ENCODE measurements at places on chromosomes 2 and 18. TPM values are rescaled to one million over a fixed set of nuclear protein-coding genes. Genes with fewer than 3 reads are reported as not detected.

DNA sequence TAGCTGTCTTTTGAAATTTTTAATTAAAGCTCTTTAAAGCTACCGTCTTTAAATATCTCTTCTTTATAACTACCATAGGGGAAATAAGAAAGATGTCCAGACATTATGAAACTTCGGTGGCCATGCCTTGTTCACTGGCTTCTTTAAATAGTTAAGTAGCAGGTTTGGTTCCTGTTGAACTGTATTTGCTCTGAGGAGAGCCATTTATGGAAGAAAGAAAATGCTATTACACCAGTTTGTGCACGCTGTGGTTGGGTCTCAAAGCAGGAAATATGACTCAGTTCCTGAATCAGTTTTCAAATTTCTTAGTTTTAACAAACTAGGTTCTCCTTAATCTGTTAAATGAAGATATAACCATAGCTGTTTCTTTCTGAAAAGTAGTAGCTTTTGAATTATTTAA, 12.2 kb downstream of the ARPC2 start:
- DNase-seq = no peak

DNA sequence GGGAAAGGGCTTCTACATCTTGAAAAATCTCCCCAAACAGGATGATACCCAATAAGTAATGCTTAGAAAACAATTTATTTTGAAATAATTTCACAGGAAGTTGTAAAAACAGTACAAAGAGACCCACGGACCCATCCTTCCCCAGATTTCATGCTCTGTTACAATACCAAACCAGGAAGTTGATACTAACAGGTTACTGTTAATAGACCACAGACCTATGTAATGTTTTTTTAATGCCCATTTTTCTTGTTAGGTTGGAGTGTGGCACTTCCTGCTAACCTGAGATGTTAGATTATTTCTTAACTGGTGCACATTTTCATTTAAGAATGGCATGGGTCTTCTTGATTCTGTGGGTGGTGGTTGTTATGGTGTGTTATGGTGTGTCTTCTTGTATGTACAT, 21.4 kb upstream of the MGAT5 start:
- no peak for DNase-seq

DNA sequence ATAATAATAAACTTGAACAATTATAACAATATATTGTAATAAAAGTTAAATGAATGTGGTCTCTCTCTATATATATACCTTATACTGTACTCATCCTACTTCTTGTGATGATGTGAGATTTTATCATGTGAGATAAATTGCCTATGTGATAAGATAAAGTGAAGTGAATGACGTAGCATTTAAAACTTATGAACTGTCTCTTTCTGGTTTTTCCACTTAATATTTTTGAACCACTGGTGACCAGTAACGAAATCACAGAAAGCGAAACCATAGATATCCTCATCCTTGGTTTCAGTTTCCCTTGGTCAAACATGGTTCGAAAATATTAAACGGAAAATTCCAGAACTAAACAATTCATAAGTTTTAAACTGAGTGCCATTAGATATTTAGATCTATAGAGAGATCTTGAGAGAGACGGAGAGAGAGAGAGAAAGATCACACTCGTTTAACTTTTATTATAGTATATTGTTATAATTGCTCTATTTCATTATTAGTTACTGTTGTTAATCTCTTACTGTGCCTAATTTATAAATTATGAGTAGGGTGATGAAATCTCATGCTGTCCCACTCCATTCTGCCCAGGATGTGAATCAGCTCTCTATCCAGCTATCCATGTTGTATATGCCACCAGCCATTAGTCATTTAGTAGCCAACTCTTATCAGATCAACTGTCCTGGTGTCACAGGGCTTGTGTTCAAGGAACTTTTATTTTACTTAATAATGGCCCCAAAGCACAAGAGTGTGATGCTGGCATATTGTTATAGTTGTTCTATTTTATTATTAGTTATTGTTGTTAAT, 156.8 kb downstream of the THADA start:
- DNase-seq = no peak

Gene SULT1C4
- total RNA-seq = 5.1 TPM

DNA sequence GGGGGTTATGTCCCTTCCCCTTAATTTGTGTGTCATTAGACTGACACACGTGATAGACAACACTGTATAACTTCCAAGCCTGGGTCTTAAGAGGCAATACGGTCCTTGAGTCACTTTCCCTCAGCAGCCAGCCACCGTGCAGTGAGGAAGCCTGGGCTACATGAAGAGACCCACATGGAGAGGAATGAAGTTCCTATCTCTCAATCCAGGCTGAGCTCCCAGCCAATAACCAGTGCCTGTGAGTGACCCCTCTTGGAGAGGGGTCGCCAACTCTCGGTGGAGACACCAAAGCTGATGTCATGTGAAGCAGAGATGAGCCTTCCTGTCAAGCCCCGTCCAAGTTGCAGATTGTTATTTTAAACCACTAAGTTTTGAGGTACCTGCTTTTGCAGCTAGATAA, 5.7 kb upstream of the WDSUB1 start:
- DNase-seq = no peak

Gene SLC5A7
- not detected for total RNA-seq

- no peak for DNase-seq
These were observed 11.0 kb downstream of the FAM210A start for GRCh38 chr18:13715330-13715729.

DNA sequence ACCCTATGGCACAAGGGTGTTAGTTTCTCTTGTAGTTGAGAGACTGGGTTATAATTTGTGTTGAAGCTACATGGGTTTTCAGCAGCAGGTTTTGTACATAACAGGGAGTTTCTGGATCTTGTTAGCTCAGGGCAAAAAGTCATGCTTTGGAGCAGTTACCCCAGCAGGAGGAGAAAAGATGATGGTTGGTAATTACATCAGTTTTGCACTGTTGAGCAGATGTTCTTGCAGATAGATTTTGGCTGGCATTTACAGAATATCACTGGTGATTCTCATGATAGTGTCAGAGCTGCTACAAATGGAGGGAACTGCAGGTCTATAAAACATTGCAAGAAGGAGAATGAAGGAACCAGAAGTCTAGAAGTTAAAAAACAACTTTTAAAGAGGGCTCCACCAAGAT, 215.2 kb upstream of the ATP5MC3 start:
- DNase-seq = no peak

DNA sequence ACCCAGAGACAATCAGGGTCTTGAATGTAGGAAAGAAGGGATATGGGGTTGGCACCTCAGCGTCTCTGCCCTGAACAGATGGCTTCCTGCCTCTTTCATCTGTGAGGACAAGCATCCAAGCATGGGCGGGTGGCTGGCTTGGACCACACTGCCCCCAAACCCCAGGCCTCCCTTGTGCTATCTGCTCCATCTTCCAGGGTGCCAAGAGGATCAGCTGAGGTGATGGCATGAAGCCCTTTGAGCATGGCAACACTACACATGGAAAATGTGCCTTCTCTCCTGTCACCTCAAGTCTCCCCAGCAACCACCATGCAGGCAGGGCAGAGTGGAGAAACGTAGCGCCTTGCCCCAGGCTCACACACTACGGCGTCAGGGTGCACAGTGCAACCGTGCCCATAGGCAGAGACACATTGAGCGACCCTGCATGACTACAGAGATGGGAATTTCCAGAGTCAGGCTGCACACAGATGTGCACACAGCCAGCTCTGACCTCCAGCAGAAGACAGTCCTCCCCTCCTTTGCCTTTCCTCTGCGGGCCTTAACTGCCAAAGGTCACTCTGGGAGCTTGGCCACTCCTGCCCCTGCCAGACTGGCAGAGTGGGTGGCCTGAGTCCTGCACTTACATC, 1.5 kb downstream of the KCNIP3 start:
- DNase-seq = no peak

- DNase-seq = no peak
These were observed 55.9 kb downstream of the TTC21B start for GRCh38 chr2:165897726-165898125.

- no peak for DNase-seq
These were observed 108.2 kb downstream of the ZNF516 start for GRCh38 chr18:76386886-76387285.

Gene INPP5D
- not detected for total RNA-seq

- DNase-seq = no peak
These were observed 8.9 kb upstream of the LRRFIP1 start for GRCh38 chr2:237618449-237618848.

DNA sequence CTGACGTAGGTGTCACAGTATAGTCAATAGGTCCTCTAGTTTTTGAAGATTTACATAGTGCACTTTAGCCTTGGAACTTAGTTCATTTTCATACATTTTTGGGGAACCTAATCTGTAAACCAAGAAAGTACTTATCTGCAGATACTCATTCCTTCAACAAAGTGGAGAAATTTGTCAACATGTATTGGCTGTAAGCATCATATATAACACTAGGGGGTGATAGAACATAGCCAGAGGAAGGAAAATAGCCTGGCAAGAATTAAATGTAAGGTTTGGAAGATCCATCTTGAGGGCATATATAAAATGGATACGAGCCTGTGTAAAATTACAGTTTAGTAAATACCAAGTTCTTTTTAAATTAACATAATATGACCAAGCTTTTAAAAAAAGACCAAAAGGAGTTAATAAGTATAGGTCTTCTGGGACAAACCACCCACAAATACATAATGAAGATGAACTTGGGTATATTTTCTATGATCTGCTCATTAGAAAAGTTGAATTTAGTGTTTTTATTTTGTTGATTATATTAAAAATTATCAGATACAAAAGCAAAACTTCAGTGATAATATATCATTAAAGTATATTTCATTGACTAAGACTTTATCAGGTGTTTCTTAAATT, 18.2 kb downstream of the RPL37A start:
- no peak for DNase-seq

DNA sequence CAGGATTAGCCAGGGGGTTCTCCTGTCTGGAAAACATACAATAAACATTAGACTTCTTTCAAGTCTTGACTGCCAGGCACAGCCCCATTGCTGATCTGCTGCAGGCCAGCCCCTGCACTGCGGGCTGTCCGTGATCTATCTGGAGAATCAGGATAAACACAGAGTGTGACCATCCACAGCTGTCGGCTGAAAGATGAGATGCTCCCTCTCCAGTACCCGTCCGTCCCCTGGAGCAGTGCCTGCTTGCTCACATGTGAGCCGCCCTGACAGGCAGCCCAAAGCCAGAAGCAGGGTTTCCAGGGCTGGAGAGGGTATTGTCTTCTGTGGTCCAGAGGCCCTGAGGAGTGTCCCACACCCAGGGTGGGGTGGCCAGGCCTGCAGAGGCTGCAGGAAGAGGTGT, 46.1 kb upstream of the FOSL2 start:
- DNase-seq = no peak

- no peak for DNase-seq
These were observed 42.1 kb downstream of the BMP10 start for GRCh38 chr2:68828887-68829708.

Gene CXCR4
- 1.00 TPM for total RNA-seq

DNA sequence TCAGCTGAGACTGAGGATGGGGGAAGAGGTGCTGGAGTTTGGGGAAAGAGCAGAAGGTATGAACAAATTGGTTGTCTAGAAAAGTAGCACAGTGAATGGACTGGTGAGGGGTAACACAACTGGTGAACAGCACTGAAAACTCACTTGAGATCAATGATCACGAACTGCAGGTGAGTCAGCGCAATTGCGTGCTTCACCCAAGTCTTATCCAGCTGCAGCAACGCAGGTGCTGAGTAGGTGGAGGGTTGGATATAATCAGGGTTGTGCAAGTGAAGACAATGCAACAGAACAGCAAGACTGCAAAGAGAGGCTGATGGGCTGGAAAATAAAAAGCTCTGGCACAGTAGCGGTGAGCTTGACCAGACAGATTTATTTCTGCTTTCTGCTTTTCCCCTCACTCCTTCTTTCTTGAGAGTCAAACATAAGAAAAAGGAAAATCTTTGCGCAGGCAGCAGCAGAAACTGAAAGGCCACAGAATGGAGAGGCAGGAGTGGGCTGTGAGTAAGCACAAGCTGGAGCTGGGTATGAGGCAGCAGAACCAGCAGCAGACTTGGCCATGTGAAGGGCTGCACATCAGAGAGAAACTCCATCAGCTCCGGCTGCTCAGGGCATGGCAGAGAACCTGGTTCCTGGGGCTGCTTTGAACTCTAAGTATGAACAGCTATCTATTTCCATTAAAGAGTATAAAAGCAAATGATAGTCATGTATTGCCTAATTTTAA, 99.4 kb upstream of the ARL5A start:
- DNase-seq = no peak

Measured in Caco-2 (cell line).